Fibroblast of skin of right quadriceps (primary cell): ENCODE measurements at places on chromosomes 12 and 14.
A peak's percentile ranks its signal among the peaks of the same experiment; 100 is the strongest.

DNA sequence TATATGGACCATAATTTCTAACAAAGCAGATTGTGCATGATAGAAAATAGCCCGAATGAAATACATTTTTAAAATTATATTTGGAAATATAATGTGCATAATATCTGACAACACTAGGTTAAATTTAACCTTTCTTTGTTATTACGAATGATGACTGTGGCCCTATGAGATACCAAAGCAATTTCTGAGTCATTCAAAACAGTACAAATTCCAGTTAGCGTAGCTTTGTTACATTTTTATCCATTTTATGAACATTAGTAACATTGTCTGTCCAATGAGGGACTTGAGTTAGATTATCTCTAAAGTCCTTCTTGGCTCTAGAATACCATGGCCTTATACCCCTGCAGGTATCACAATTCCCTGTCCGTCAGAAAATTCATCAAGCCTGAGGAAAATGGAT lies 39.0 kb upstream of the REP15 start:
- DNase-seq: peak; percentile 3

GRCh38 chr12:80018119-80018518 lies 81.2 kb upstream of the OTOGL start:
- no peak for DNase-seq

- no peak for DNase-seq
Observed at GRCh38 chr14:24784981-24785380, 151.0 kb upstream of the GZMB start.

DNA sequence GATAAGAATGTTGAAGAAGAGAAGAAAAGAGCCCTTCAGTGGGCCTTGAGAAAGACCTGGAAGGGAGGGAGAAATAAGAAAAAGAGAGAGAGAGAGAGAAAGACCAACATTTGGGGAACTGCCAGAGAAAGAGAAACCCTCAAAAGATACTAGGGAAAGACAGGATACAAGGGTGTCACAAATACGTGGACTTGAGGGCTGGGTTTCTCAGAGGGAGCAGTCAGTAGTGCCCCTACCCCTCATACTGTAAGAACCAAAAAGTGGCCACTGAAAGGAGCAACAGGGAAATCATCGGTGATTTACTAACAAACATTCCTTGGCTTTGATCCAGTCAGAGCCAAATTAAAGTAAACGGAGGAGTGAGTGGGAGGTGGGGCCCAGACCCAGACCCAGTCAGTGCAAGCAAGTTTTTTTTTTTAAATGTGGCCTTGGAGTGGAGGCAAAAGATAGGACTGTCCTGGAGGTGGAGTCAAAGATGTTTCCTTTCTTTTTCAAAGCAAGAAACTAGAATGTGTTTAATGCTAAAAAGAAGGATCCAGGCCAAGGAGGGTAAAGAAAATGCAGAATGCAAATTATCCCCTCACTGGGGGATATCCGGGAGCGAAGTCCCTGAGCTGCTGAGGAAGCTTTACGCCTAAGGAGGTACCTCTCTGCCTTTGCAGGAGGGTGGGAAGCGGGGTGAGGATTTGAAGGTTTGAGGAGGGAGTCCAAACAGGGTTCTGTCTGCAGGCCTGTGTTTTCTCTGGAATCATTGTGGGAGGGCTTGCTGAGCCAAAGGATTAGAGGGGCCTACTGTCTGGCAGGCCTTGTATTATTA lies 143.5 kb upstream of the AMIGO2 start:
- no peak for DNase-seq

DNA sequence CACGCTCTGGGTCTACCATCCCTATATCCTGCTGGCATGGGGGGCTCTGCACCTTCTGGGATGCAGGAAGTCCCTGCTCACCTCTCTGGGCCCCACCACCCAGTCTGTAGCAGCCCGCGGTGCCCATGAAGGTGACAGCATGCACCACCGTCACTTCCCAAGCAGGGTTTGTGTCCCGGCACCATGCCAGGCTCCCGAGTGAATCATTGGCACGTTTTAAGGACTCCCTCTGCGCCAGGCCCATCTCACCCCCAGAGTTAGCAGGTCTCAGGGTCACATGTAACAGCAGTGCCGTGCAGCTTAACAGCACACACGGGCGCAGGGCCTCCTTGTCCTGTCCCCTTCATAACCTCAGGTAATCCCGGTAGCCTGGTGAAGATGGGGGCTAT lies 19.9 kb downstream of the SETD1B start:
- no peak for DNase-seq

DNA sequence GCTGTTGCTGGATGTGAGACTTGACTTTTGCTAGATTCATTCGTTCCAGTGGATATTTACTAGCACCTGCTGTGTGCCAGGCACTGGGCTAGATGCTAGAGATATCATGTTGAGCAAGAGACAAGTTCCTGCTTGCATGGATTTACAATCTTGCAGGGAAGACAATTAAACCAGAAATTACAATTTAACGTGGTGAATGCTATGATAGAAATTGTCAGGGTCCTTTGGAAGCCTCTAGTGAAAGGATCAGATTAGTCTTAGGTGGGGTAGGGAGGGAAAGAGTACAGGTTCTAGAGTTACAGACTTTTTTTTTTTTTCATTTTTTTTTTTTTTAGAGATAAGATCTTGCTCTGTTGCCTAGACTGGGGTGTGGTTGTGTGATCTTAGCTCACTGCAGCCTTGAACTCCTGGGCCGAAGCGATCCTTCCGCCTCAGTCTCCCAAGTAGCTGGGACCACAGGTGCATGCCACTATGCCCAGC lies 36.7 kb downstream of the SPATS2 start:
- DNase-seq: no peak

- DNase-seq: no peak
Observed at GRCh38 chr12:75457191-75457590, 23.4 kb upstream of the GLIPR1 start.

DNA sequence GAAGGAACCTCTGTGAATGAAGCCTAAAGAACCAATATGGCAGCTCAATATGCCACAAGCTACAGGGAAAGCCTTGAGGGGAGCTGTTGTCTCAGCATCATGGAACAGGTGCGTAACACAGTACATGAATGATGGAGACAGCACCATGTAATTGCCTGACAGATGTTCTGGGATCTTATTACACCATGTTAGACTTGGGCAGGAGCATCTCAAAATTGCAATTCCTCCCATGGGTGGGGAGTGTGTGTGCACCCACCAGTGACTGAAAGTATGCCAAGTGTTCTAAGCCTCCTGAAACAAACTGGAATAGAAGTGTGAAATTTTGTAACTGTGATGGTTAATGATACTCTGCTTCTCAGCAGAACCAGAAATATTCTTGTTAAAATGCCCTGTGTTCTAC lies 151.0 kb upstream of the SRRM4 start:
- no peak for DNase-seq

DNA sequence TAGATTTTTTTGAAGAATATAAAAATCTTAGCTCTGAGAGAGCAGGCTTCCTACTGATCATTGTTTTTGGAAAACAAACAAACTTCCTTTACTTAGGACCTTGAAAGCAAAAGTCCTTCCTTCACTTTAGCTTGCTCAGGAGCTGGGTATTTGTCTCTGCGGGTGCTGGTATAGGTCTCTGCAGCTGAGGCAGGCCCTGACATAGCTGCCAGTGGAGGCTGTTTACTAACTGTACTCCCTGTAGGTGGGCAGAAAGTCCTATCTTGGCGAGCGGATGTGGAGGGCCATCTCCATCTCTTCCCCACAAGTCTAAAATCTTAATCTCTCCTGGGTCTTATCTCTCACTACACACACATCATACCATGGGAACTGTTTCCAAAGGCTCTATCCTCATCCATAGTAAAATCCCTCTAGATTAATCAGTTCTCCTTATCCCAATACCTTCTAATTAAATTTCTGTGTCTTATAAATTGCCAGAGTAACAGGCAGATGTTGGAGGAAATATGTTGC lies 4.1 kb upstream of the MIA2 start:
- DNase-seq: no peak

GRCh38 chr12:116277467-116278278 lies at the start of gene MED13L:
Gene MED13L (minus strand): TSS chr12:116277693. CDS start chr12:116277131, 562 bp downstream.
- peak; percentile 93 for DNase-seq

GRCh38 chr14:100106250-100107112 lies 41.3 kb downstream of the EVL start:
- no peak for DNase-seq

- peak; percentile 76 for DNase-seq
Observed at GRCh38 chr14:103023881-103024473, 33.4 kb downstream of the CDC42BPB start.

GRCh38 chr12:33944703-33945437 lies 77.4 kb upstream of the ALG10 start:
- DNase-seq: no peak

DNA sequence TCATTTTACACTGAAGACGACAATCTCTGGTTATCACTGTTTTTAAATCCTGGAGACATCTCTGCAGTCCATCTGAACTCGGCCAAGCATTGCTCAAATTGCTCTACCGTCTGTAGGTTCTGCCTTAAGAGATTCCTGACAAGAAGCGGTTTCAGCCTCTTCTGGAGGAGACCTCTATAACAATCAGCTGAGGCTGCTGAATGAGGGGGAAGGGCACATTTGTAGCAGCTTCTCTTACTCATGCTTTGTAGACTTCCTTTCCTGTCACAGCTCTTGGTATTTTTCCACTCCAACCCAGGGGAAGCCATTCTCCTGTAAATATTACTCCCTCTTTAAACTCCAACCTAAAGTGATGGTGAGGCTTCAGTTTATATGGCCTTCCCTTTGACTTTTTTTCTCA lies 3.0 kb downstream of the ARG2 start:
- peak; percentile 85 for DNase-seq

DNA sequence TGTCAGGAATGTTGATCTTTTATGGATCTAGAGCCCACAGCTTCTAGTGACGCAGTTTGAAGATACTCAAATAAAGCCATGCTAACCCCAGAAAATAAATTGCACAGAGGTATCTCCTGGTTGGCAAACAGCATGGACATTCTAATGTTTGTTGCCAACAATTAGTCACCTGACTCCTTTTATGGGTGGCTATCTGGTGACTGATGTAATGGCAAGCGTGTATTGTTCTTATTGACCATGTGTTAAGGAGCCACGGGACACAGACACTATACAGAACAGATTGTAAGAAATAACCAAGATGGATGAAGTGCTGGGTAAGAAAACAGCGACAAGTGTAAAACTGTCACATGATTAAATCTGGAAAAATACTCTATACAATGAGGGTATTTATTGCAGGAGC lies 401.3 kb upstream of the PDE3A start:
- no peak for DNase-seq

- peak; percentile 69 for DNase-seq
Observed at GRCh38 chr12:26268841-26269561, 73.6 kb downstream of the SSPN start.

DNA sequence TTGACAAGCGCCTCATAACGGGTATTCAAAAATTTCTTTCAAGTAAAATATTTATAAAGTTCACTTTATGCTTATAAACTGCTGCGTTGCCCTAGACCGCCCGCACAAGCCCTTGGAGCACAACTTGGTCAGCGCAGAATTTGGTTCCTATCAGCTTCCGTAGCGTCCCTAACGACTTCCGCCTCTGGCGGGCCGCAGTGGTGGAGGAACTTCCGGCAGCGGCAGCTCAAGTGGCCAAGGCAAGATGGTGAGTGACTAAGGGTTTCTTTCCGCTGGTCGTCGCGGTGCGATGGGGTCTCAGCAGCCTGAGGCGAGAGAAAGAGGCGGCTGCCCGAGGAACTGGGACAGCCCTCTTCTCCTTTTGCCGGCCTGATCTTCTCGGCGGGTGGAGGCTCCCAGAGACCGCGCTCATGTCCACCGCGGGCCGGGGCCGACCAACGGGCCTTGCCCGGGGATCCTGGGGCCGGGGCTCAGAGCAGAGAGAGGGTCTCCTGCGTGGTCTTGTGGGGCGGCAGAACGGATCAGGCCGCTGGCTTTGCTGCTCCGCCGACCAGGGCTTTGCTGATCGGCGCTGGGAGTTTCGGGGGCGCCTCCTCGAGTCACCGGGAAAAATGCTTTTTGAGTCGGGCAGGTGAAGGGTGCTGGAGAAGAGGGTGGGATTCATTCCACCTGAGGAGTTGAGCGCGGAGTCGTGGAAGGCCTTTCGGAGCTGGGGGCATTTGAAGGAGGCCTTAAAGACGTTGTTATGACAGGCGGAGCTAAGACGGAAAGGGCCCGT lies at the start of gene PSMC1:
Gene PSMC1 (plus strand): TSS at position 200 of the 778 bp plus-strand sequence. CDS start 45 bp downstream, at position 245.
- peak; percentile 92 for DNase-seq

GRCh38 chr12:40946612-40947194 lies 241.4 kb upstream of the PDZRN4 start:
- peak; percentile 42 for DNase-seq

DNA sequence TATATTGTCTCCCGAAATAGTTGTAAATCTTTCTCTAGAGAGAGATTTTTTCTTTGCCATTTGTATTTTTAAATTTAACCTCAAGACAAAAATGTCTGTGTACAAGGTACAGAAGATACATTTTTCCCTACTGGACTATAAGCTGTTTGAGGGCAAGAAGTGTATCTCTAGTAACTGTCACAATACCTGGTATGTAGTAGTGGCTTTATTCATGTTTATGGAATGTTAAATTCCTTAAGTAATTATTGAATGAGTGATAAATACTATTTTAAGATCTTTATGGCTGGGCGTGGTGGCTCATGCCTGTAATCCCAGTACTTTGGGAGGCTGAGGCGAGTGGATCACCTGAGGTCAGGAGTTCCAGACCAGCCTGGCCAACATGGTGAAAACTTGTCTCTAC lies 24.4 kb upstream of the CDK17 start:
- DNase-seq: peak; percentile 54

- DNase-seq: no peak
Observed at GRCh38 chr12:3313675-3314663, 177.0 kb upstream of the PRMT8 start.

DNA sequence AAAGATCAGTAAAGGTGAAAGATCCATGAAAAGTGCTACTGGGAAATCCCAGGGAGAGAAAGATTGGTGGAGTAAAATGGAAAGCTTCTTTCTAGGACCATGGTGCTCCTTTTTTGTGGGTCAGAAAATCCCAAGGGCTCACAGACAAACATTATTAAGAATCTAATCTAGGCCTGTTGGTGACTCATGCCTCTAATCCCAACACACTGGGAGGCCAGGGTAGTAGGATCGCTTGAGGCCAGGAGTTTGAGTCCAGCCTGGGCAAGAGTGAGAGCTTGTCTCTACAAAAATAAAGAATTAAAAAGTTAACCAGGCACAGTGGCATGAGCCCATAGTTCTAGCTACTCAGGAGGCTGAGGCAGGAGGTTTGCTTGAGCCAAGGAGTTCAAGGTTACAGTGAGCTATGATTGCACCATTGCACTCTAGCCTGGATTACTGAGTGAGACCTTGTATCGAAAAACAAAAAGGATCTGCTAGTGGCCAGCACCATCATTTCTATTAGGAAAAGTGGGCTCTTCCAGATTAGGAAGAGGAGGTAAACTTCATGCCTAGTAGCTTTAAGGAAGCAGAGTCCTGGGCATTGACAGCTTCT lies 43.0 kb downstream of the TXNRD1 start:
- DNase-seq: peak; percentile 10

DNA sequence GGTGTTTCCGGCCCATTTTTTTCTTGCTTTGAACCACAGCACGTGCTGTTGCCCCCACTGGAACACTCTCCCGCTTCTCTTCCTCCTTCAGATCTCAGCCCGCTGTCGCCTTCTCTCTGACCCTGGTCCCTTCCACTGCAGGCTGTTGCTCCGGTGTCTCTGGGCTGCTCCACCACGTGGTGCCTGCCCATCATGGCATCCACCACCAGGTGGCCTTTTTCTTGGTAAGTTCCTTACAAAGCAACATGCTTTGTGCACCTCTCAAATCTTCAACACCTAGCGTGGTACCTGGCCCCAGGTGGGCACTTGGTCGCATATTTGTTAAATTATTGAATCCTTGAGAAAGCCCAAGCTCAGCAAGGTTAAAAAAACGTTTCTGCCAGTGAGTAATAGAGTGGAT lies 19.1 kb downstream of the TUNAR start:
- DNase-seq: no peak
